ENCODE measurements at places on chromosomes 12 and 14.

GRCh38 chr14:49050822-49051221 is 535.4 kb downstream of the RPS29 start:
- no peak for DNase-seq

GRCh38 chr12:93743999-93744689 is 67.0 kb downstream of the CRADD start:
- DNase-seq: no peak

DNA sequence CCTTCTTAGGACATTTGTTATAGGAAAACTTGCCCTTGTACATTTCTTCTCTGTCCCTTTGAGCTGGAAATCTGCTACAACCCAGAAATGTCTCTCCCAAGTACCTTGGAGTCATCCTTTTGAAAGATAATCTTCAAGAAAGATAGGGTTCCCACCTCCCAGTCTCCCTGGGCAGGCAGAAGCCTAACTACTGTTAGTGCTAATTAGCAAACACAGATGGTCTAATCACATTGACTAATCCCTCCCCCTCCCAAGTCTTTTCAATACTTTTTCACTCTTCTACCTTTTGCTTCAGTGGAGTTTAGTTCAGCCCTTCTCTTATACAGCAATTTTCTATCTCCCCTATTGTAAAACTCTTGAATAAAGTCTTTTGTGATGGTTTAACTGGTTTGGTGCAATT is 129.8 kb upstream of the PPFIA2 start:
- DNase-seq: no peak

DNA sequence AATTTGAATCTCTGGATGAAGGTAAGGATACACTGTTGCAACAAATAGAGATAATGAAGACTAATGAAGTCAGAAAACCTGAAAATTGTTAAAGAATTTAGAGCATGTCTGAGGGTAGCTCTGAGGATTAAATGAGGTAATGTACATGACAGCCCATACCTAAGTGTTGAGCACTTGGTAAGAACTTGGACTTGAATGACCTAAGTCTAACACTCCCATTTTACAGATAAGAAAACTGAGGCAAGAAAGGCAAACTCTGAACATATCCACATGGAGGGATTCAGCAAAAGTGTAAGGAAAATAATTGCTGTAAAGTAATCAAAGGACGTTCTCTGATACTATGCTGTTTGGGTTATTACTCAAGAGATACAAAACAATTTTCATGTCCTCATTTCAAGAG is 29.0 kb downstream of the PTPRB start:
- no peak for DNase-seq

GRCh38 chr12:70577283-70577634 is 60.0 kb downstream of the PTPRB start:
- DNase-seq: no peak

DNA sequence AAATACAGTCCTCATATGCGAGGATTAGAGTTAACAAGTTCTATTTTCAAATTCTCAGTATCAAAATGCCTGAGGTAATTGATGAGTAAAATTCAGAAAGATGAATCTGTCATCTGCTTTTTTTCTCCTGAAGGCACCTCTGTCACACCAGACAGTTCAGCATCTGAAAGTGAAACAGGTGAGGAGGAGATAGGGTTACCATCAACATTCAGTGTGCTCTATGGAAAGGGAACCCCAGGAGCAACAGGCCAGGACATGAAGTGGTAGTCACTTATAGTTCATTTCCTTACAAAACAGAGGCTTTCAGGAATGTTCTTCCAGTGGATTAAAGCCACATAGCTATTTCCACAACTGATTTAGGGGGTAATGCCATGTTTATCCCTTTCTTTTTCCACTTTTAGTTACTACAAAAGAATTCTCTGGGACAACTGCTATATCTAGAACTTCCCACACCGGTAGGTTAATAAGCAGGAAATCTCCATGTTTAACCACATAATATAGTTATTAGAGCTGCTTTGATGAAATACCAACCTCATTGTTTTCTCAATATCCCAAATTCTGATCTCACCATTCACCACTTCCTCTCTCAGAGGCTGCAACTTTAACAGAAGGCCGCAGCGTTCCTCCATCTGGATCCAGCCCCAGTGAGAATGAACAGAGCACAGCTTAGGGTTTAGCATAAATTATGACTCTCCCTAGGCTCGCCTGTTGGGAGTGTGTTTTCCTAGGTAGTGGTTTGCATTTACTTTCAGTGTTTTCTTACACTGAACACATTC is 177.0 kb upstream of the CNTN1 start:
- no peak for DNase-seq

GRCh38 chr14:71538288-71538687 is 393.9 kb upstream of the RGS6 start:
- no peak for DNase-seq

GRCh38 chr14:94050231-94050880 is 24.2 kb downstream of the OTUB2 start:
- no peak for DNase-seq

GRCh38 chr12:91249054-91249453 is 66.4 kb upstream of the DCN start:
- DNase-seq: no peak

DNA sequence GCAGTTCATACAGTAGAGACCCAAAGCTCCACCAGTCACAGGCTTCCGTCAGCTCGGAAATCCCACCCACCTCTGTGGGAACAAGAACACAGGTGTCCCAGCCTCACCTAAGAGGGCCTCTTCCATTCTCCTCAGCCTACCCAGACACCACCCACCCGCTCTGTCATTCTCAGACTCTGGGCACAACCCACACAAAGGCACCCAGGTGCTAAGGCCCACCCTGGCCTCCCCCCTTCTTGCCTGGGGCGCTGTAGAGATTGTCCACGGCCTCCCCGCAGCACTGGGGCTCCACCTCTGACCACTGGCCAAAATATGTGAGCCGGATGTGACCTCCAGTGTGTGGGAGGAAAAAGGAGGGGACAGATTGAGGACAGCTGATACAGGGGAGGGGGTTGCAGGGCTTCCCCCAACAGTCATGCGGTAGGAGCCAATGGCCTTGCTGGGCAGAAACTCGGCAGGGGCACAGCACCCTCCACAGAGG is 14.2 kb downstream of the RPS6KL1 start:
- DNase-seq: no peak
